ENCODE measurements at places on chromosomes 1 and 21. TPM values are rescaled to one million over a fixed set of nuclear protein-coding genes. Genes with fewer than 3 reads are reported as not detected.

Gene C1orf141
- not detected for total RNA-seq

Gene LCE1D
- total RNA-seq, result not detected

Gene C1orf185
- not detected for total RNA-seq

Gene HNRNPR
- total RNA-seq, result 130 TPM

Gene SPATA21
- not detected for total RNA-seq

Gene VHLL
- not detected for total RNA-seq

Gene ADCY10
- total RNA-seq, result under 0.01 TPM

Gene TRIM58
- total RNA-seq, result 0.66 TPM

Gene PLD5
- total RNA-seq, result under 0.01 TPM

Gene RAB13
- 70.1 TPM for total RNA-seq

Gene DAP3
- 54.5 TPM for total RNA-seq

All from uterine smooth muscle cell (primary cell).